ENCODE measurements at places on chromosomes 12 and 14.

DNA sequence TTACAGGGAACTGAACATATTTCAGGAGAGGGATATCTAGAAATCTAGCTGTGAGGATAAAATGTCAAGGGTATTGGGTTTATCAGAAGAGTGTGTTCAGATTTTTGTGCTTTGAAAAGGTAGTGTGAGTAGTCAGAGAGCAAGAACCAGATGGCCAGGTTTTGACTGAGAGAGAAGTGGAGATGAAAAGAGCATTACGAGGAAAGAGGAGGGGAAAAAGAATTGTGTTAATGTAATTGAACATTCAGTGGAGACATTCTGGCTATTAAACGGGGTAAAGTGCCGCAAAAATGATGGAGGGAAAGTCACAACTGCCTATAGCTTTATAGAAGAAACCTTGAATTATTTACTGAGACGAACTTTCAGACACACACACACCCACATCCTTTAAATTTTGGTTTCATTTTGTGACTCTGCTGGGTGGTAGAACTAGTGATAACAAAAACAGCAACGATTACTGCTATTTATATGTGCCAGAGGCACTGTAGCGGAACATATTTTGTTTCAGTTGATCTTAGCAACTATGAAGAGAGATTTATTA is 213.6 kb downstream of the ERC1 start:
- no peak for DNase-seq

DNA sequence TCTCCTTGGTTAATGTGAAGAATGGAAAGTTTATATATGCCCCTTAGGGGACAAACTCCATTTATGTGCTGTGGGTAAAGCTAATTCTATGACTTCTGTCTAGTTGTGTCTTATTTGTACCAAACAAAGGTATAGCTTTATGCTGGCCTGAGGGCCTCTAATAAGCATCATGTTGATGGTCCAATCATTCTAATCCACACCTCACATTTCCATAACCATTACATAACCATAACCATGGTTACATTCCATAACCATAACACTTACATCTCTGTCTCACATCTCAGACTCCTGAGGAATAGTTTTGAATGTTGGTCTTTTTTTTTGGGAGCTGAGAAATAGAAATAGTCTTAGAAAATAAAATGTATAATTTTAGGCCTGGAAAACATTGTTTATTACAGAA is 1097.1 kb downstream of the FLRT2 start:
- no peak for DNase-seq

DNA sequence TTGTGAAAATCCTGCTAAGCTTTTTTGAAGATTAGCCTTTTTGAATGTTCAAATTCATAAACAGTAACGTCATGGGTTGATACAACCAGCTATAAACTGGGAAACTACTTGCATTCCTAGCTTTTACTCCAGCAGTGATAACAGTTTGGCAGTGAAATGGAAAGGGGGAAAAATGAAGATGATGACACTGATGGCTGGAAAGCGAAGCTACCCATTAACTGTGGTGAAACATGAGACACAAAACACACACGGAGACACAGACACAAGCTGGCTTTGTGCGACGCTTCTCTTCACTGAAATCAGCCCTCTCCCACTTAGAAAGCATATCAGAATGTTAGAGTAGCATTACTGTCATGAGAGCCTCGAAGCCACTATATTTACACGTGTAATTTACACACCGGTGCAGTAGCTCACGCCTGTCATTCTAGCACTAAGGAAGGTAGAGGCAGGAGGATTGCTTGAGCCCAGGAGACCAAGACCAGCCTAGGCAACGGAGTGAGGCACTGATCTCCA is 15.7 kb downstream of the VPS37B start:
- no peak for DNase-seq

- no peak for DNase-seq
Observed at GRCh38 chr12:107761502-107761904, 566 bp upstream of the PRDM4 start.

- no peak for DNase-seq
Observed at GRCh38 chr14:105145381-105146180, 23.0 kb downstream of the JAG2 start.

DNA sequence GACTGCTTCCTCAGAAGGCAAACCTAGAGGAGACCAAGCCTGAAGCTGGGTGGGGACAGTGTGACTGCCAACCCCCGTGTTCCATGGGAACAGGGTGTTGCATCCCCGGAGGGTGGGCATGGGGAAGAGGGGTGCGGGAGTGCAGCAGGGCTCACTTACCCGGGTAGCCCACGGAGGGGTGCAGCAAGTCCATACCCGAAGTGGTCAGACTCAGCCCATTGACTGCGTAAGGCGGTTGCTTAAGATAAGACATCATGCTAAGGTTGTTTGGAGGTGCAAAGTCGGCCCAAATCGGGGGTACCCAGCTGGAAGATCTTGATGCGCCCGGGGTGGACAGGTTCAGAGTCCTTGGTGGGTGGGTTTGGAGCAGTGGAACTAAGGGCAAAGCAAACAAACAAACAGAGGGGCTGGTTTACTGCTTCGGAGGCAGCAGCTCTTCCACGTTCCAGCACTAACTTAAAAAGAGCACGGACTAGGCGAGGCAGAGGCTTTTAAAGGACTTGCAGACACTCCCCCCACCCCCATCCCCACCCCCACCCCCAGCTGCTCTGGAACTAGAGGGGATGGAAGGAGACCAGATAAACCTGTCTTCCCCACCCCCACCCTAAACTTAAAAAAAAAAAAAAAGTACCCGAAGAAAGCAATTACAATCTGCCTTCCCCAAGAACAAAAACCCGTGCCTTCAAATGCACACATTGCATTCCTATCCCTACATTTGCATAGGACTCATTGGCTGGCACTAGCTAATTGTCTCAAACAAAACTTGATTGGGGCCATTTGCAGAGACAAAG is 4.9 kb downstream of the OTX2 start:
- DNase-seq, result no peak

- DNase-seq, result no peak
Observed at GRCh38 chr14:89267656-89268055, 149.4 kb downstream of the FOXN3 start.

GRCh38 chr14:83632375-83632774 is 1897.6 kb upstream of the FLRT2 start:
- DNase-seq, result no peak

DNA sequence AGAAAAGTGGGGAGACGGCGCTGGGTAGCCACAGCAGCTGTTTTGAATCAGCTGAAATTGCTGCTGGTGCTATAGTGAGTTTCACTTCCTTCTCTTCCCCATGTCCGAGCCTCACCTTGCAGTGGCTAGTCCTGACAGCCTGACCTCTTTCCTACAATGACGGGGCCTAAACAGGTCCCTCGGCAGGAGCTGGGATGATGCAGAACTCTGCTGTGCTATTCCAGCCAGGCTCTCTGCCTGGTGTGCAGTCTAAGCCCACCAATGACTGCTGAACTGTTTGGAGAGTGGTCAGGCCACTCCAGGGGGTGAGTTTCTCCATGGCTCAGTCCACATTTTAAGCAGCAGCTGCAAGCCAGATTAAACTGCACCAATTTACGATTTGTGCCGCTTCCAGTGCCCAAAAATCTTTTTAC is 207.3 kb downstream of the TTC7B start:
- DNase-seq, result no peak

DNA sequence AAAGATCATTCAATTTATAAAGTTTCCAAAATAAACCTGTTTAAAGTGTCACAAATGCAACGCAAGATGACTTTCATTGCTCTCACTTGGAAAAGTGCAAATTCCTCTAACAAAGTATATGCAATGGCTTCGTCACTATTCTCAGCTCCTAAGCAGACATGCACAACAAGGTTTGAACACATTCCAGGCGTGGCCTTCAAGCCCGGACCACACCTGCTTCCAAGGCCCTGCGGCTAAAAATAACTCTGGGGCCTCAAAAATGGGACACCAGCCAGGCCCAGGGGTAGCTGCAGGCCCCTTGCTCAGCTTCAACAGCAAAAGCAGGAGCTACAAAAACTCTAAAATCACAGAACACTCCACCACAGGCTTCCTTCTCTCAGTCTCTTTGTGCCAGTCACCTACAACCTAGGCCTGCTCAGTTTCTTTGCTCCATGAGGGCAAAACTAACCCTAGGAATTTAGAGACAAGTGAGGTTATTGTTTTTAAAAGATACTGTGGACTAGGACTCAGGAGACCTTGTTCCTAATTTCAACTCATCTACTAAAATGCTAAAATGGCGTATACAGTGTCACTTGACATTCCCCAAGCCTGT is 29.3 kb downstream of the DUSP16 start:
- DNase-seq, result no peak

- DNase-seq, result no peak
Observed at GRCh38 chr12:121167232-121167820, 34.6 kb downstream of the P2RX7 start.

DNA sequence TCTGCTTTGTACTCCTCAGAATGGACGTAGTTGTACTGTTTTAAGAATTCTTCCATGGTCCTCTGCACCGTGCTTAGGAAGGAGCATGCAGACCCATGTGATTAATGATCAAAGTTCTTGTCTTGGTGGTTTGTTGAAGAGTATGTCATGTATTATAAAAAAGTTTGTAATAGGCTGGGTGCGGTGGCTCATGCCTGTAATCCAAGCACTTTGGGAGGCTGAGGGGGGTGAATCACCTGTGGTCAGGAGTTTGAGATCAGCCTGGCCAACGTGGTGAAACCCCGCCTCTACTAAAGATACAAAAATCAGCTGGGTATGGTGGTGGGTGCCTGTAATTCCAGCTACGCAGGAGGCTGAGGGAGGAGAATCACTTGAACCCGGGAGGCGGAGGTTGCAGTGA is 61.8 kb upstream of the RTL1 start:
- DNase-seq, result no peak

GRCh38 chr12:100435957-100436356 is 37.7 kb upstream of the NR1H4 start:
- no peak for DNase-seq

DNA sequence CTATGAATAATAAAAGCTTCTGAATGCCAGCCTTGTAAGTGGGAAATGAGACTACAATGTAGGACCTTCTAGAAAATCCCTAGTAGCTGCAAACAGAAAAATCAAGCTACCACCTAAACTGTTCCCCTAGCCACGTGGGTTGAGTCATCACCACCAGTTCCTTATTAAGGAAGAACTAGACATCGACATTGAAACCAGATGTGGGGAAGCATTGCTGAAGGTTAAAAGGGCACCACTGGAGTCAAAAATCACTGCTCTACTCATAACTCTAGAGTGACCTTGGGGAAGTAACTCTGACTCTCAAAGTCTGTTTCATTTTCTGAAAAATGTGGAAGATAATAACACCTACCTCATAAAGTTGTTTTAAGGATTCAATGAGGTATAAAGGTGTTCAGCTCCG is 9.4 kb upstream of the CNIH1 start:
- DNase-seq, result no peak

DNA sequence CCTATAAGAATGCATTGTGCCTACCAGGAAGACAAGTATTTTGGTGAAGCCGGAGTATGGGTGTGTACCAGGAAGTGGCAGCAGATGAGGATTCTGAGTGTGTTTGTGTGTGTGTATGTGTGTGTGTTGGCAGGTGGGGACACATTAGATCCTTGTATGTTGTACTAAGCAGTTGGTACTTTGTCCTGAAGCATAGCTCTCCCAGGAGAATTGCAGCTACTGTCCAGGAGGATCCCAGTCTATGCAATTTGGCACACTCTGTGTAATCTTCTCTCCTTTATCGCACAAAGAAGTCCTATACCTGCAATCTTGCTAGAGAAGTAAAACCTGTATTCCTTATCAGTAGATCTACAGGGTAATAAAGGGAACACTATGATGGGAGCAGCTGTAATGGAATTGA is 276.5 kb downstream of the PAWR start:
- DNase-seq, result no peak

DNA sequence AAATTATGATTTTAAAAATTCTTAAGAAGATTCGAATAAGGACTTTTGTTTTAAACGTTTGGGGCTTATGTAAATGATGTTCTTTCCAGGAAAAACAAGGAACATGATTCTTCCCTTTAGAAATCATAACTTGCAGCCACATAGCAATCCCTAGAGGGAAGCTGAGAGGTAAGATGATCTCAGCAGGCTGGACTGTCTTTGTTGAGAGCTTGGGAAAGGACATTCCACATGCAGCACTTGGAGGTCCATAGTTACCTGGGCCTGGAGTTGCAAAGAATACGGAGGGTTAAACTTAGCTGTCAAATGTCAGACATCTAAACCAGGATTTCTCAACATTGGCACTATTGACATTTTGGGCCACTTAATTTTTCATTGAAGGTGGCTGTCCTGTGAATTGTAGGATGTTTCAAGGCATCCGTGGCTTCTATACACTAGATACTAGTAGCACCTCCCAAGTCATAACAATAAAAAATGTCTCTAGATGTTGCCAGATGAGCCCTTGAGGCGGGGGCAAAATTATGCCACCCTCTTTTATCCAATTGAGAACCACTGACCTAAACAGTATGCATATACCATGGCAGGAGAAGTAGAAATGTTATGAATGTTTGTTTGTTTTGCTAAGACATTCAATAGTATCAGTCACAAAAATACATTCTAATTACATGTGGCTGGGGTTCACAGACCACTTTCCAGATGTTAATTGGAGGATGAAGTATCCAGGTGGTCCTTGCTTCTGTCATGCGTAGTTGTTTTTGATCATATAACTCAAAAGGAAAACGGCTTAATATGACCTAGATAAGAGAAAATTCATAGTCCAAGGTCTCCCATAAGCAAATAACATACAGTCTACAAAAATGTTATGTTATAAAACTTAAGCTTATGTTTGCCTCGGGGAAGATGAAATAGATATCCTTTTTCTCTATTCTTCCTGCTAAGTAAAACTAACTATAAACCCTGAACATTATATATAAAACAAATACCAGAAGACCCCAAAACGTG is 30.5 kb downstream of the TTC6 start:
- DNase-seq, result no peak

- DNase-seq, result no peak
Observed at GRCh38 chr12:102645968-102646367, 165.6 kb upstream of the IGF1 start.

DNA sequence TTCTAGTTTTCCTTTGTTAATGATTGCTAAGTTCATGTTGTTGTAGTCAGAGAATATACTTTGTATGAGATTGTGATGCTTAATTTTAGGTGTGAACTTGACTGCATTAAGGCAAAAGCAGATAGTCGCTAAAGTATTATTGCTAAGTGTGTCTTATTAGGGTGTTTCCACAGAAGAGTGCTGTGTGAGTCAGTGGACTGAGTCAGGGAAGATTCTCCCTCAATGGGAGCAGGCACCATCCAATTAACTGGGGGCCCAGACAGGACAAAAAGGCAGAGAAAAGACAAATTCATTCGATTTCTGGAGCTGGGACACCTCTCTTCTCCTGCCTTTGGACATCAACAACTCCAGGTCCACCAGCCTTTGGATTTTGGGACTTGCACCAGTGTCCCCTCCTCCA is 48.5 kb downstream of the BAZ1A start:
- no peak for DNase-seq

All from D721Med (cell line).